ENCODE measurements at places on chromosomes 7 and 10.

- DNase-seq, result no peak
These were observed 47.7 kb downstream of the CDK6 start for GRCh38 chr7:92788559-92789183.

DNA sequence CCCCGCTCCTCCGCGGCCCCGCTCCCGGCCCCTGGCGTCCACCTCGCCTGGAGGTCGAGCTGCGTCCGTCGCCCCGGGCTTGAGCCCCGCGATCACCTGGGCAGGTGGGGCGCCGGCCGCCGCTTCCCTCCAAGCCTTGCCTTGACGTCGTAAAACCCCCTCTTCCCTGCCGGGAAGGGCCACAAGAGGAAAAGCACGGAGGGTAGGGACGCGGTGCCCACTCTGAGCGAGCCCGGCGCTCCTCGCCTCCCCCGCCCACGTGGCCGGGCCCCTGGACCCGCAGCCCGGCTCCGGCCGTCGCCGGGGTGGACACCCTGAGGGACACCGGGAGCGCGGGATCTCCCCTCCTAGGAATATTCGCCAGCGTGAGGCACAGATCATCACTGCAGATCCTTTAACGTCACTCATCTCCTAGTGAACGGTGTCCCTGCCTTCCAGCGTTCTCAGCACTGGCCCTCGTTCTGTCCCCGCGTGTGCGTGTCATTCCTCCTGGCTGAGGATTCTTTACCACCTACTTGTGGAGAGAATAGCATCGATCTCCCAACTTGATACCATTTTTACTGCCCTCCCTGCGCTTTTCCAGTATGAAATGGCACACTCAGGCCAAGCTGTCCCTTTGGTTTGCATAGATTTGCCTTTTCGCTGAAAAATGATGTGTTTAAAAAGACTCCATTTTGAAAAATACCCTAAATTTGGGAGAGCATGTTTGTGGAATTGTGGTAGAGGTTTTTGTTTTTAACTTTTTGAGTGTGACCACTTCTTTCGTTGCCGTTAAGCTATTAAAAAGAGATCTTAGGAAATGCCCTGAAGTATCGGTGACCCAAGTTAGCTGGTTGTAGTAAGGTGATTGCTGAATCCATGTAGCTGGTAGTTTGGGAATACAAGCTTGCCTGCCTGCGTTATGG lies 649 bp downstream of the ACTR3B start:
- no peak for DNase-seq

- DNase-seq, result peak; percentile 81
These were observed 155.7 kb downstream of the PTPRN2 start for GRCh38 chr7:158431941-158432347.

DNA sequence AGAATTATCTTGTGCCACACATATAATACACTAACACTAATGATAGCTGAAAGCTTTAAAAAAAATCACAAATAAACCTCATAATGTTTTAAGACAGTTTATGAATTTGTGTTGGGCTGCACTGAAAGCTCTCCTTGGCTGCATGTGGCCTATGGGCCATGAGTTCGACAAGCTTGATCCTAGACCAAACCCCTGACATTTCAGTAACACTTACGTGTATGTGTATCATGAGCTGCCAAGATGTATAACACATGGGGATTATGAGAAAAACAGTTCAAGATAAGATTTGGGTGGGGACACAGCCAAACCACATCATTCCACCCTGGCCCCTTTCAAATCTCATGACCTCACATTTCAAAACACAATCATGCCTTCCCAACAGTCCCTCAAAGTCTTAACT lies 823.8 kb downstream of the PCDH15 start:
- no peak for DNase-seq

DNA sequence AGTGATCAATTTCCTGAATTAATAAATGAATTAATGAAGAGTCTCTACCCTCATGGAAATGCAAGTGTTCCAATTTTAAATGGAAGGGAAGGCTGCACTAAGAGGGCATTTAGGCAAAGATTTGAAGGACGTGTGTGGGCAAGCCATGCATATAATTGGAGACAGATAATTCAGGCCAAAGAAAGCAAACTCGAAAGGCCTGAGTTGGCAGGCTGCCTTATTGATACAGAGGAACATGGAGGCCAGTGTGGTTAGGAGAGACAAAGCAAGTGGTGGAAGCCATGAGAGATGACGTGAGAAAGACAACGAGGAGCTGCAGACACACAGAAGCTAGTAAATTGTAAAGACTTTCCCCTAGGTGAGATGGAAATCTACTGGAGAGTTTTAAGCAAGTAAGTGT lies 15.4 kb upstream of the PCLO start:
- no peak for DNase-seq

GRCh38 chr7:158815083-158815799 lies 14.1 kb downstream of the ESYT2 start:
- DNase-seq, result no peak

DNA sequence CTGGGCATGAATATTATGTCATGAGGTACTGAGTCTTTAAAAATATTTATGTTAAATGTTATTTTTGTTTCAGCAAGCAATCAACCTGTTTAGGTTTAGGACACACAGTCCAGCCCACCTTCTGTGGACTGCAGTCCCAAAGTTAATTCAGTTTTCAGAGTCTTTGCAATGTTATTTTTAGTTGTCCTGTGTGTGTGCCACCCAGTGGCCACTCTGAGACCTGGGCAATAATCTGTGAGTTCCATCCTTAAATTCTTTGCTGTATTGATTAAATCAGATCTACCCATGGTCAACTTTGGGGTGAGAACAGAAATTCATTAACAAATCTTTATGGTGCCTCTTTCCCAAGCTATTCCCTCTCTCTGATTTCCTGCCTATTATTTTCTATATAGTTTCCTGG lies 415.1 kb downstream of the CCSER2 start:
- DNase-seq, result no peak

- DNase-seq, result peak; percentile 24
These were observed 51.8 kb upstream of the FAM133B start for GRCh38 chr7:92641921-92642511.

GRCh38 chr7:116949941-116950801 lies 3.1 kb upstream of the ST7 start:
- no peak for DNase-seq

DNA sequence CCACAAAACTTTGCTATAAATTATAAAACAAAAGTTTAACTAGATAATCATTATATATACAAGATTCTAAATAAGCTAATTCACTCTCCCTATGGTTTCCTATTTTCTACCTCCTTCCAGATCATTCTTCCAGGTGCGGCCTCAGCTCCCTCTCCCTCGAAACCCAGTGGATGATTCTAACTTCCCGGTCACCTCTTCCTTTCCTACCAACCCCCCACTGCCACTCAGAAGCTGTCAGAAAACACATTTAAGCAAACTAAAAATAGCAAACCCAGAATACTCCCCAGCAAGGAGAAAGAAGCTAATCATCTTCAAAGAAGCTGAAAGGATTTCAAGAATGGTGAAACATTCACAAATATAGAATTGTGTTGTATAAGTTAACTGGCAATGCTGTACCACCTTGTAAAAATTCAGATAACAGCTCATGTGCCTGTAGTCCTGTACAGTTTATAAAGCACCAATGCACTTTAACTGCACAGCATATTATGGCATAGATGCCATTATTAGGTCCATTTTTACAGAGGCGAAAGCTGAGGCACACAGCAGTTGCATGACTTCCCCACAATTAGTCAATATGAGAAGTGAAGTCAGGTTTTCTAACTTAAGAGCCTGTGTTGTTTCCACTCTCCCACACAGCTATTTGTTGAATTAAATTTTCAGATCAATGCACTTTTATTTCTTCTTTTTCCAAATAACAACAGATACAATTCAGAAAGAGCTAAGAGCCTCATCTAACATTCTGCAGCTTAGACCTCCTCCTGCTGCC lies 13.7 kb upstream of the DNTT start:
- no peak for DNase-seq

GRCh38 chr10:78004215-78005026 lies 24.9 kb downstream of the POLR3A start:
- no peak for DNase-seq

DNA sequence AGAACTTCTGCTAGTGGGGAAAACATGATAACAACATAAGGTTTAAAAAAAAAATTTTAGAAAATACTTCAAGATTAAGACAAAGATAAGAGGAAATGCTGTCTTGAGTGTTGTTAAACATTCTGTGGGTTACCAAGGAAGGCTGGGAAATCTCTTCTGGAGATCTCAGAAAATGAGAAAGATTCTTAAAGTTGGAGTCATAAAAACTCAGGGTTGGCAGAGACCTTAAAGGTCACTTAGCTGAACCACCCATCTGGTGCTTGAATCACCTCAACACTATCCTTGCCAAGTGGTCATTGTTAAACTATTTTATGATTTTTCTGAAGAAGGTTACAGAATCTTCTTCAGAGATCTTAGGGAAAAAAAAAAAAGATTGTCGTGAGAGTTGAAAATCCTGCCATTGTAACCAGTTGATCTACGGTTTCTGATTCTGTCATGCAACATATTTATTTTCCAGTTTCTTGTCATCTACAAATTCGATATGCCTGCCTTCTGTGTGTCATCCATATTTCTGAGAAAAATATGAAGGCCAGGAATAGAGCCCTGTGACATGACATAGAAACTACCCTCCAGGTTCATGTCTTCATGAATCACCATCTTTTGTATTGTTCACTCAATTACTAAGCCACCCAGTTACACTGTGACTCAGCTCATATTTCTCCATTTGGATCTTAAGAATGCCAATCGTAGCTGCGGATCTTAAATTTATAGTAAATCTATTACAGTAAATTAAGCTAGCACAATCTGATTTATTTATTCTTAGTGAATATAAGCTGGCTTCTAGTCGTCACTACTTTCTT lies 179.2 kb downstream of the ST7 start:
- DNase-seq, result no peak

DNA sequence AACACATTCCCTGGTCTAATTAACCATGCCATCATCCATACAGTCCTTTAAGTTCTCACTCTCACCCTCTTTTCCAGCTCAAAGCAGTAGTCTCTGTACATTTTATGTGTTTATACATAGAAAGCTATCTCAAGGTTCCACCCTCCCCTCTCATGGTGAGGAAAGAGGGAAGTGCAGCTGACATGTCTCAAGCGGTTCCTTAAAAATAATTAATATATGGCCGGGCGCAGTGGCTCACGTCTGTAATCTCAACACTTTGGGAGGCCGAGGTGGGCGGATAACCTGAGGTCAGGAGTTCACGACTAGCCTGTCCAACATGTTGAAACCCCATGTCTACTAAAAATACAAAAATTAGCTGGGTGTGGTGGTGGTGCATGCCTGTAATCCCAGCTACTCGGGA lies 36.7 kb downstream of the ZC3HAV1 start:
- no peak for DNase-seq

GRCh38 chr7:74417419-74417971 lies 36.2 kb upstream of the GTF2IRD1 start:
- DNase-seq, result peak; percentile 40

GRCh38 chr7:102012941-102013461 lies 195.6 kb downstream of the CUX1 start:
- DNase-seq, result no peak
